Stimulated activated CD8-positive, alpha-beta memory T cell treated with anti-CD3 and anti-CD28 coated beads, Interleukin-4, amount 100 ng/mL, for 4 hours (primary cell): ENCODE measurements at places on chromosomes 3 and 15.

- DNase-seq = no peak
Observed at GRCh38 chr3:181695661-181696491, 15.8 kb upstream of the SOX2 start.

DNA sequence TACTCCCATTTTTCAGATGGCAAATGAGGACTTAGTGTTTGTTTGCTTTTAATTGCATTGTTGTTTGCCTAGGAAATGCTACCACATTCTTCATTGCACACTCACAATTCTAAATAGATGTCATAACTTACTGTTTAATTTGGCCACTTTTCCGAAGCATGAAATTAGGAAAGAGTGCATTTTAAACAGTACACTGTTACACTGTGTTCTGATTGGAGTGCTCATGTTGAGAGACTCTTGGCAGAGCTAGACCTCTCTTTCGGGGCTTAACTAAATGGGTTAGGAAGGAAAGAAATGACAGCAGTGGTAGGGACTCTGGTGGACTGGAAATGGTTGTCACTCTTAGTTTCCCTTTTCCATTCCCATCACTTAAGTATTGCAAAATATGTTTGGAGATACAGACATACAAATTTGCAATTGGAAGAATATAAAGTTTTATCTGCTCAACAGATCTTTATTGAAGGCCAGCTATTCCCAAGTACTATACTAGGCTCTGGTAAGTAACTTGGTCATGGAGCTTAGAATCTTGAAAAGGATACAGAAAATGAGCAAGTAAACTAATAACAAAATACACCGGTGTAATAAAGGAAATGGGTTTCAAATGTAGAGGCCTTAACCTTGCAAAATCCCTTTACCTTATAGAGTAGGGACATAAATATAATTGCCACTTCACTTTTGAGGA is 90.2 kb downstream of the DCUN1D1 start:
- DNase-seq = no peak

GRCh38 chr3:52089691-52090090 is 33.3 kb upstream of the DUSP7 start:
- no peak for DNase-seq

DNA sequence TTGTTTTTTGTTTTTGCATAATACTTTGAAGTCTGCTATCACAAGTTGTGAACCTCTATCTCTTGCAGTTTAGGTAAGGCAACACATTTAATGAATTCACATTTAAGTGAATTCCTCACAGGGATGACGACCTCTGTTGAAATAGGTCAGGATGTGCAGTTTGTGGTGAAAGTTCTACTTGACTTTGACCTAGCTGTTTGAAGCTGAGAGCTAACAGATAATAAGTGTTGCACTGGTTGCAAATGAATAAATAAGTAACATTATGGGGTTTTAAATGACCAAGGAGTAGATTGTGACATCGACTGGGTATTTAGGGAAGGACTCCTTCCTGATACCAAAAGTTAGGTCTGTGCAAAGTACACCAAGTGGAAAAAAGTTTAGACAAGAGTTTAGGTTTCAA is 23.9 kb downstream of the NIT2 start:
- no peak for DNase-seq

- DNase-seq = no peak
Observed at GRCh38 chr3:187721055-187721454, 18.7 kb upstream of the RTP2 start.

DNA sequence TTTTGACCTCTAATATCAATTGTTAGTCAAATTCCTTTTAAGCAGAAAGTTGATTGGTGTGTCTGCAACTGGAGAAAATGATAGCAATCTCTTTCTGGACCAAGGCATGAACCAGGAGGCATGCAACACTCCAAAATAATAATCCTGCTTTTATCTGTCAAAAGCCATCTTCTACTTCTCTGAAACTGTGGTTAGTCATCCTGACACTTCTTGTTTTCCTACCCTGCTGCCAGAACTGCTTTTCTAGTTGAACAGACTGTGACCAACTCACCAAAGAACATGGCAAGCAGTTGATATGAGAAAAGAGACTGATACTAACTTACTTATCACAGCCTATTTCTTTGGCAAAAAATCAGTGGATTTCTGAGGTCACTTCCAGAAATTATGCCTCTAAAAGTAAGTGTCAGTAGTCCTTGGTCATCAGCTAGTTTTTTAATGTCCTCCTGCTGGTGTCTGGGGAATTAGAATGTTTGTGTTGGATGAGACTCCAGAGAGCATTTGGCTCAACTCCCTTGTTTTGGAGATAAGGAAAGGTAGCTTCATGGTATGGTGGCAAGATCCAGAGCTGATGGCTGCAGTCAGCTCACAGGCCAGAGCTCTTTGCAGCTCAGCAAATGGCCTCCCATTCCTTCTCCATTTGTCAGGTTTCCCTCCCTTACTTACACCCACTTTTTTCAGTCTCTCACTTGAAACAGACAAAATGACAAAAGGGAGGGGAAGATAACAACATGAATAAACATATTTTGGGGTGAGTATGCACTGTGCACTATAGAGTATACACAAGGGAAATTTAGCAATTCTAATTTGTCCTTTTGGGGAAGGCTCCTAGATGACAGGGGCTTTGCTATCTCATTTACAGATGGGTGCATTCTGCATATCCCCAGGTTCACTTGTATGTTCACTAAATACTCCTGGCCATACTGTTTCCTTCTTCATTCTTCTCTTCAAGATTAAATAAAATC is 7.0 kb downstream of the CRYGS start:
- DNase-seq = no peak

DNA sequence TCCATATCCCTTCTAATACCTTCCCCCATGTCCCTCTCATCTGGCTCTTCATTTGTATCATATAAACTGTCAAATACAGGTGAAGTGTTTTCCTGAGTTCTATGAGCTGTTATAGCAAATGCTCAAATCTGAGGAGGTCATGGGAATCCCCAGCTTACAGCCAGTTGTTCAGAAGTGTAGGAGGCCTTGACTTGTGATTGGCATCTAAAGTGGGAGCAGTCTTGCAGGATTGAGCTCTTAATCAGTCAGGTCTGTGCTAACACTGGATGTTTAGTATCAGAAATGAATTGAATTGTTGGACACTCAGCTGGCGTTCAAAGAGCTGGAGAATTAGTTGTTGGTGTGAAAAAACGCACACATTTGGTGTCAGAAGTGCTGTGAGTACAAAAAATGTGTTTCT is 65.0 kb downstream of the IFT57 start:
- no peak for DNase-seq

DNA sequence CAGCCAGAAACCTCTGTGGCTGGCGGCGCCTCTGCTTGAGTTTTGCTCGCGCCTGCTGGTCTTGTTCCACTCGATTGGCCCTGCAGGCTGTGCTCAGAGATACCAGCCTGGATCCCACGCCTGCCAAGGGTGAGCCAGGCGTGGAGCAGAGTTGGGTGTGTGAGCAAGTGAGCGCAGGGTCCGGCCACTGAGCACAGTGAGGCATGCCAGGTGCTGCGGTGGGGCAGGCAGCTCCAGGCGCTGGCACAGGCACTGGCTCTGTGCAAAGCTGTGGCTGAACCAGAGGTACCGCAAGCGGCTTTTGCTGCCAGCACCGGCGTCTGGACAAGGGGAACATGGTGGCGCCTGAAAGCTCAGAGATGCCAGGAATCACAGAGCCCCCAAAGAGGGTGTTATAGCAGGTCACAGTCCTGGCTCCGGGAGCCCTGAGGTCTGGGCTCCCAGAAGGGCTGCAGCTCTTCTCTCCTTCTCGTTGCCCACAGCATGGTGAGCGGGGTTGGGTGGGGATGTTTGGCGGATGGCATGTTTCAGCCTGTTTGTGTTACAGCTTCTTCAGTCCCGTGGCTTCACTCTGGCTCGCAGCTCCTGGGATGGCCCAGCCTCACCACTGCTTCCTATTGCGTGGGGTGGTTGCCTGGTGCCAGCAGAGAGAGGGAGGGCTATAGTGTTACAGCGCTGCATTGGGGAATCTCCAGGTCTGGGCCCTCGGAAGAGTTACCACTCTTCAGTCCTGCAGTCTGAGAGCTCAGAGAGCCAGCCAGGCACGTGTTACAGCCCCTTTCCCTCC is 73.9 kb downstream of the NR1D2 start:
- DNase-seq = no peak

DNA sequence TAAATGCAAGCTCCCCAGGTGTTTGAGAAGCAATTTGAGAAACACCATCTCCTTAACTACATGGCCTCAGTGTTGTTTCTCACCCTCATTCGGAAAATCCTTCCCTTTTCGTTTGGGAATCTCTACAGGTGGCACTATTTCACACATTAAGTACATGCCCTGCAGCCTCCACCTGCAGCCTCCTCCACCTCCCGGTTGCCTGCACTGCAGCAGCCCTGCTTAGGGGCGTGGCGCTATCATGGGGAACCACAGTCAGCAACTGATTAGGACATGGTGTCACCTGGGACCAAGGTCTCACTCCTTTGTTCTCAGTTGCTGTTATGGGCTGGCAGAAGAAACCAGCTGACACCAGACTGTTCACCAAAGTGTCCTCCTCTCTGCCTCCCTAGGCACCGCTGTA is 11.7 kb upstream of the ZNF774 start:
- no peak for DNase-seq

DNA sequence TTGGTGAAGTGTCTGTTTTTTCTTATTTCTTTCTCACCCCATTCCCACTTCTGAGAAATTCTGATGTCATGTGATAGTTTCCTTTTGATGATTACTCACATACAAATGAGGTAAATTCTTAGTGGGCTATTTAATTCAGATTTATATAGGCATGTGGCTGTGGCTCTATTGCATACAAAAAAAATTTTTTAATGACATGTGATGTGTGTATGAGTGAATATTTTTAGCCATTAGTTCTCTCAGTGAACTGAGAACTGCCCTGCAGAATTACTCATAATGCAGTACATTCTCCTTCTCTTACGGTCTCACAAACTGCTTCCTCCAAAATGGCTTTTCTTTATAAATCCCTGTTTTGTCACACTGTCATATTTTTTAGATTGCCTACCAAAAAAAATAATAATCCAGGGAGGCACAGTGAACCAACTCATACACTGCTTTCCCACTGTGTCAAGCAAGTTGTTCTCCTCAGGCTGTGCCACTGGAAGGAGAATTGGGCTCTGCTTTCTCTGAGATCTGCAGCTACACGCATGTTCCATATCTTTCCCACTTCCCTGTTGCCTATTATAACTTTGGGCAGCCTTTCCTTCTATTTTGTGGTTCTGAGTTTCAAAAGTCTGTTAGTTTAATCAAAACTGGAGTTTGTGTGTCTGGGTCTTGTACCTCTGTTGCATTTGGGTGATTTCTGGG is 415.7 kb upstream of the THBS1 start:
- DNase-seq = no peak

- DNase-seq = no peak
Observed at GRCh38 chr15:74036271-74037170, 42.0 kb downstream of the PML start.

DNA sequence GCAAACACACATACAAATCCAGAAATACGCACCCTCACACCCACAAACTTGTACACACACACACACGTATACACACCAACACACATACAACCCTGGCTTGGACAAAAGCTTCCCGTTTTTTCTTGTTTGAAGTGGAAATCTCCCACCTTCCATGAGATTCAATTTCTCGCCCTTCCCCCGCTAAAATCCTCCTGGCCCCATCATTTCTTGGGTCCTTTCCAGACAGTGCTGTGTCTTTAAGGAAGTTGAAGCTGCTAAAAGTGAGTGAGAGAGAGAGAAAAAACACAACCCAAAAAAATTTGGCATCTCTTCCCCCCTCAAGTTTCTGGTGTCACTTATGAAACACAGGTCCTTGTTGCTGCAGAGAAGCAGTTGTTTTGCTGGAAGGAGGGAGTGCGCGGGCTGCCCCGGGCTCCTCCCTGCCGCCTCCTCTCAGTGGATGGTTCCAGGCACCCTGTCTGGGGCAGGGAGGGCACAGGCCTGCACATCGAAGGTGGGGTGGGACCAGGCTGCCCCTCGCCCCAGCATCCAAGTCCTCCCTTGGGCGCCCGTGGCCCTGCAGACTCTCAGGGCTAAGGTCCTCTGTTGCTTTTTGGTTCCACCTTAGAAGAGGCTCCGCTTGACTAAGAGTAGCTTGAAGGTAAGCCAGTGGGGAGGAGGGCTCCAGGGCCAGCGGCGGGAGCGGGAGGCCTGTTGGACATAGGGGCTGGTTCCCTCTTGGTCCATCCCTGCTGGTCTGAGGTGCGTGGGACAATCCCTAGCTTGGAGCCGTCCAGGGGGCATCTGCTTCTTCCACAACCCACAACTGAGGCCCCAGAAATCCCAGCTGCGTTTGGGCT is at the start of gene ISLR:
TSS of gene ISLR (plus strand) at position 331 of the 839 bp plus-strand sequence. CDS start 1,149 bp downstream, outside the sequence.
- DNase-seq = no peak

DNA sequence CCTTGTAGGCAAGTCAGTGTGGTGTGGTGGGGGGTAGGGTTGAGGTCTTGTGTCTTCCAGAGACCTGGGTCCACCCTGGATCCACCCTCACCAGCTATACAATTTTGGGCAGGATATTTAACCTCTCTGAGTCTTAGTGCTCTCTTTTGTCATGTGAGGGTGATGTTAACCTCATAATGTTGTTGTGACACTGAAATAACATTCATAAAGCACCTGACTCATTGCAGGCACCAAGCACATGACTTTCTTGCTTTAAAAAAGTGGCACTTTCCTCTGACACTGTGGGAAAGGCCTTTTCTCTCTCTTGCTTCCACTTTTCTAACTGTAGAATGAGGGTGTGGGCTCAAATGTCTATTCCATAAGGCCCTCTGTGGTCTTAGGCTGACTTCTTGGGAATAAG is 75.5 kb downstream of the SCN10A start:
- no peak for DNase-seq

GRCh38 chr15:41566121-41566885 is 7.3 kb downstream of the TYRO3 start:
- DNase-seq = no peak

GRCh38 chr3:24154013-24154695 is 209.1 kb downstream of the NR1D2 start:
- no peak for DNase-seq

DNA sequence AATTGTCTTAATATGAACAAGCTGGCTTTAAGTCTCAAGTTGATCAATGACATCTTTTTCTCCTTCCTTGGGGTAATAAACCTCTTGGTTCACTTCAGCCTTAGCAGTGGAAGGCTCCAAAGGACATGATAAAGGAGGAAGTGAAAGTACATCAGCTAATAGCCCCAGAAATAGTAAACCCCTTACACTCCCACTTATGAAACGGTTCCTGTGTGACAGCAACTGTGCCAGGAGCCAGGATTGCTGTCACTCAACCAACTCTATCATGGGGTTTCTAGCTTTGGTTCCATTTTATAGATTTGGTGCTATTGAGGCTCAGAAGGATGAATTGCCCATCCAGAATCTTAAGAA is 216.7 kb downstream of the ABHD5 start:
- no peak for DNase-seq

GRCh38 chr3:49840388-49840787 is 16.0 kb downstream of the TRAIP start:
- DNase-seq = no peak

- no peak for DNase-seq
Observed at GRCh38 chr15:83164771-83165404, 42.7 kb downstream of the HDGFL3 start.

DNA sequence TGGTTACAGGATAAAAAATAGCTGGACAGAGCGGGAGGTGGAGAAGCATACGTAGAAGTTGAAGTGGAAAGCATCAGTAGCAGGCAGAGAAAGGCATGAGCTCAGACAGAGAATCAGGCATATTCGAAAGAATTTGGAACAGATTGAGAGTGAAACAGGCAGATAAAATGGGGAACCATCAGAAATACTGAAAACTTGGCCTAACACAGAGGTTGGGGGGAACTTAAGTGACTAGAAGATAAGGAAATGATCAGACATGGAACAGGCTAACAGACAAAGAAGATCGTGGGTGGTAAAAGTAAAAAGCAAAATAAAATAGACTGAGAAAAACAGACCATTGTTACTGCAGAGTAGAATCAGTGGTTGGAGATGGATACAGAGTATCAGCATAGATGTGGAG is 32.9 kb downstream of the GTF2E1 start:
- DNase-seq = no peak
